Activated T-helper 17 cell treated with anti-CD3 and anti-CD28 coated beads, Interleukin-2, amount 50 U/mL, for 72 hours (primary cell): ENCODE measurements at places on chromosomes 4 and X. TPM values are rescaled to one million over a fixed set of nuclear protein-coding genes. Genes with fewer than 3 reads are reported as not detected.

- no peak for ATAC-seq
- H3K27me3 ChIP-seq: peaks cover 13% of the 10 kb centered on the region
- H3K4me1 ChIP-seq: no peaks in the 10 kb centered on the region
- H3K4me3 ChIP-seq: no peak overlapping the region
- H3K36me3 ChIP-seq: no peaks in the 10 kb centered on the region
- no peak overlapping the region for H3K27ac ChIP-seq
These were observed 144.5 kb downstream of the GC start for GRCh38 chr4:71639380-71639779.

DNA sequence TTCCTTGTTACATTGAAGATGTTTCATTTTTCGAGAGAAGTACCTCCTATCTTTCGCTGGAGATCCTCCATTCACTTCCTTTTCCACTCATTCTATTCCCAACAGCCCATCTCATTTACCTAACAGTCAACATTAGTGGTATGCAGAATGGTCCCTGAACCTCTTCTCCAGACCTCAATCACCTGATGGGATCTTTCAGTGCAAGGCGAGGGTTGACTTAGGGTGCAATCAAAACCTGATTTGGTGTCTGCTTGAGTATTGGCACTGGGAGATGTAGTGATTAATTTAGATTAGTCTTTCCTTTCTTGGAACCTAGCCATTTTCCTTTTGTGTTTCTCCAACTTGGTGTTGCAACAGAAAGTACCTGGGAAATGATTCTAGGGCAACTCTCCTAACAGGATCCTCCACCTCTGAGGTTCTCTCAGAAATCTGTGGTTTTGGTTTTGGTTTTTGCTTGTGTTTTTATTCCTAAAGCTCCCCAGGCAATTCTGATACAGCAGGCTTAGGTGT lies 18.4 kb downstream of the DDX3X start:
- peaks cover 25% of the 10 kb centered on the region for H3K4me1 ChIP-seq
- peaks cover 34% of the 10 kb centered on the region for H3K36me3 ChIP-seq
- no peaks in the 10 kb centered on the region for H3K27me3 ChIP-seq

- H3K4me3 ChIP-seq: no peak overlapping the region
- no peak overlapping the region for H3K27ac ChIP-seq
- peaks cover 13% of the 10 kb centered on the region for H3K27me3 ChIP-seq
- no peaks in the 10 kb centered on the region for H3K36me3 ChIP-seq
- peaks cover 8% of the 10 kb centered on the region for H3K4me1 ChIP-seq
These were observed 48.2 kb downstream of the RBM47 start for GRCh38 chr4:40581254-40582140.

DNA sequence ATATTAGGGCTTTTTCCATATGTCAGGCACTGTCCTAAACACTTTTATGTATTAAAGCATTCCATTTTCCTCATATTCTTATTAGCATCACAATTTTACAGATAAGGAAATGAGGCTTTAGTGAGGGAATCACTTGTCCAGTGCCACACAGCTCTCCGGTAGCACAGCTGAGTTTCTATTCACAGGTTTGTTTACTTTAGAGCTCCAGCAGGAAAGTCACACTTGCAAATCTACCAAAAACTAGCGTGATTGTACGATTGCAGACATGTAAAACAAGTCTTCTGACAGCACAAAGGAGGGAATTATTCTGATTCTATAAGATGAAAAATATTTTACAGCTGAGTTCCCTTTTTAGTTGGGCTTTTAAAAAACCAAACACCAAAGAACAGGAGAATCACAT lies 472.1 kb downstream of the TMA16 start:
- no peaks in the 10 kb centered on the region for H3K4me1 ChIP-seq
- H3K27me3 ChIP-seq: peaks cover 7% of the 10 kb centered on the region
- H3K36me3 ChIP-seq: no peaks in the 10 kb centered on the region
- no peak for ATAC-seq

DNA sequence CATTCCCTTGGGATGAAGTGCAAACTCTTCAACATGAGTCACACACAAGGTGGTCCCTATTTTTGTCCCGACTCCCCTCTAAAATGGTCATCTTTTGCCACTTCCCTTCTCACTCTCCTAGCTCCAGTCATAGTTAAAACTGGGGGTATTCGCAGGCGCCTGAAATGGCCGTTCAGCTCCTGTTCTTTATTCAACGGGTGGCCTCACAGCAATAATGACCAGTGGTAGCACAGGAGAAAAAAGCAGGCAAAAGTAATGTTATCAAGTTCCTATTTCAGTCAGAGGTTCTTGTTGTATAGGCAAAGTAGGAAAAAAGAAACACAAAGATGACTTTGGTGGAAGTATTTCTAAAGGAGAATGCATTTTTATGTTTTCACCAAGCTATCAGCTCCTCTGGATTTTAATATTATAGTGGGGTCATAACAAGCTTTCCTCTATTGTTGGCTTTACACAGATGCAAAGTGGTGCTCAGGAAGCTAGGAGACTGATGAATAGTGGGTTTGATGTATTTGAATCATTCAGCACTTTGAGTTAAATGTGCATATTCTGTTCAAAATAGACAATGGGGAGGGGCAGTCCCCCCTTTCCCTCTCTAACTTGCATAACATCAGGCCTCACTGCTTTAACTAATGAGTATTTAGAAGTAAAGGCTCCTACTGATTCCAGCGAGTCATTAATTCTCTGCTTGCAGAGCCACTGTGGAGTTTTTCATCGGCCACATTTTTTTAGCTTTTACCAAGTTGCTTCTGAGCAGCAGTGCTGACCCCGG lies 171.2 kb upstream of the NDP start:
- no peak overlapping the region for H3K27ac ChIP-seq
- no peak for ATAC-seq
- H3K36me3 ChIP-seq: no peaks in the 10 kb centered on the region
- H3K4me1 ChIP-seq: no peaks in the 10 kb centered on the region
- no peak overlapping the region for H3K4me3 ChIP-seq

DNA sequence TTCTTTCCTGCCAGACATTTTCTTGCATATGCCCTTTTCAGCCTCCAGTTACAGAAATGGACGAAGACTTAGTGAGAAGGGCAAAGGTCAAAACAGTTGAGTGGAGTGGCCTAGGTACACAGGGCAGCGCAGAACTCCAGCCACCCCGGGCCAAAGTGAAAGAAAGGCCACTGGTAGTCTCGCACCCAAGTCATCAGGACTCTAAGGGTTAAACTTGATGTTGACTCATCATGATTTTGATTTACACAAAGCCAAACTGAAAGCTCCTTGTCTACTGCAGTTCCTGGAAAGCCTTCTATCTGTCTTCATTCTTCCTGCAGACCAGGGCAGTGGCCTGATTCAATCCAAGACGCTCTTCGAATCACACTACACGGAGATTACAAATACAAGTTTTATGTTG lies 2.6 kb upstream of the IL13RA1 start:
- ATAC-seq: no peak
- peaks cover 13% of the 10 kb centered on the region for H3K27me3 ChIP-seq
- no peaks in the 10 kb centered on the region for H3K4me1 ChIP-seq
- no peaks in the 10 kb centered on the region for H3K36me3 ChIP-seq

- H3K36me3 ChIP-seq: no peaks in the 10 kb centered on the region
- no peak for ATAC-seq
- no peak overlapping the region for H3K27ac ChIP-seq
- peaks cover 8% of the 10 kb centered on the region for H3K27me3 ChIP-seq
These were observed 430.3 kb downstream of the SPRY1 start for GRCh38 chr4:123826896-123827295.

- H3K4me3 ChIP-seq: peak overlapping the region; percentile 75
- peaks cover 33% of the 10 kb centered on the region for H3K4me1 ChIP-seq
- H3K36me3 ChIP-seq: peaks cover 33% of the 10 kb centered on the region
- ATAC-seq: no peak
These were observed 98.0 kb downstream of the SH3KBP1 start for GRCh38 chrX:19789376-19789775.

GRCh38 chrX:56233100-56233499 lies 944 bp downstream of the KLF8 start:
- H3K27ac ChIP-seq: peak overlapping the region; percentile 79
- ATAC-seq: peak; percentile 29
- H3K36me3 ChIP-seq: no peaks in the 10 kb centered on the region
- peaks cover 8% of the 10 kb centered on the region for H3K4me1 ChIP-seq

GRCh38 chrX:3787856-3788255 lies 74.4 kb upstream of the PRKX start:
- ATAC-seq: no peak
- no peaks in the 10 kb centered on the region for H3K27me3 ChIP-seq
- H3K36me3 ChIP-seq: no peaks in the 10 kb centered on the region

- H3K36me3 ChIP-seq: peaks cover 8% of the 10 kb centered on the region
- ATAC-seq: no peak
- no peaks in the 10 kb centered on the region for H3K4me1 ChIP-seq
- H3K27me3 ChIP-seq: no peaks in the 10 kb centered on the region
- no peak overlapping the region for H3K4me3 ChIP-seq
These were observed 136.2 kb downstream of the EVC2 start for GRCh38 chr4:5572114-5572513.

DNA sequence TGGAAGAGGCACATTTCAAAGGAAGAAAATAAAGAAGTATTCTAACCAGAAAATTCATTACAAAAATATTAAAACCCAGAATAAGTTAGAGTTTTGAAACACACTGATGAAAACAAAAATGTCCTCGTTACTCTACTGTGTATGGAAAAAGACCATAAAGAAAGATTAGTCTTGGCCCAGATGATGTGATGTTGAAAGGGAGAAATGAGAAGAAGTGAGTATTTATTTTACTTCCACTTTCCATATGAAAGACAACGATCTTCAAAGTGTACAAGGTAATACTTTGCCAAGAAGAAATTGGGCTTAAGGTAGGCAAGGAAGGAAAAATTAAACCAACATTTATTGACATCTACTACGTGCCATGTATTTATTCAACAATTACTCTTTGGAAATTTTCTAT lies 48.6 kb upstream of the EMCN start:
- peak overlapping the region; percentile 22 for H3K27ac ChIP-seq
- H3K4me1 ChIP-seq: peaks cover 11% of the 10 kb centered on the region
- H3K36me3 ChIP-seq: no peaks in the 10 kb centered on the region

- no peaks in the 10 kb centered on the region for H3K4me1 ChIP-seq
- H3K36me3 ChIP-seq: peaks cover 62% of the 10 kb centered on the region
- no peak for ATAC-seq
- no peaks in the 10 kb centered on the region for H3K27me3 ChIP-seq
- no peak overlapping the region for H3K27ac ChIP-seq
These were observed 15.4 kb downstream of the LARP1B start for GRCh38 chr4:128076464-128076863.

DNA sequence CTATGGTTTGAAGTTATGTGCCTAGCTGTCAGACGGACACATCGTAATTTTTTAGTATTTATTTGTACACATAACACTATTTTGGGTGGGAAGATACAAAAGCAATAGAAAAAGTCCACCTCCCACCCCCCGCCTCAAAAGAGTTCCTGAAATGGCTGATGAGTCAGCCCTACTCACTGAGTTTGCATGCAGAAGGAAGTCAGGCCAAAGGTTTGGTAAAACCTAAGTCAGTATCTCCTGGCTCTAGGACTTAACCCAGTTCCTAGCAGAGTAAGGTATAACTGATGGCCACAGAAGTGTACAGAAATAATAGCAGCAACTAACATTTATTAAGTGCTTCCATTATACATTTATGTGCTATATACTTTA lies 2.9 kb upstream of the KLHL2 start:
- no peaks in the 10 kb centered on the region for H3K36me3 ChIP-seq
- peak overlapping the region; percentile 78 for H3K4me3 ChIP-seq
- peak; percentile 59 for ATAC-seq
- H3K27me3 ChIP-seq: no peaks in the 10 kb centered on the region
- peak overlapping the region; percentile 41 for H3K27ac ChIP-seq

- H3K36me3 ChIP-seq: peaks cover 71% of the 10 kb centered on the region
- H3K27ac ChIP-seq: peak overlapping the region; percentile 97
- peak; percentile 94 for ATAC-seq
These were observed 19.3 kb downstream of the ZFX start for GRCh38 chrX:24168807-24169206.

DNA sequence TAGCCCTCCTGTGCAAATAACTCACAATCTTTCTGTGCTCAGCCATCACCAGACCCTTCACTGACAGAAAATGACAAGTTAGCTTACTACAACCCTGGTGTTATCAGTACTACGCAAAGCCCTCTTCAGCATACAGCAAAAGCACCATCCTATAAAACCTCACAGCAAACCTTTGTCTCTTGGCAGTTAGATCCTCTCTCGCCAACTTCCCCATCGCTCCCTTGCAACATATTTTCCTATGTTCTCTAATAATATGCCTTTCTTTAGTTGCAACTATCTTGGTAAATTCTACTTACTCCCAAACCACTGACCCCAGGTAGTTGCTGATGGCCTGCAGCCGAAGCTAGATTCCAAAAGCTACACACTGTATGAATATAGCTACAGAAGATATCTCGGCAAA lies 856.9 kb upstream of the FRG1 start:
- ATAC-seq: no peak
- H3K4me3 ChIP-seq: no peak overlapping the region

GRCh38 chrX:122913134-122913533 lies 270.9 kb upstream of the GRIA3 start:
- H3K4me1 ChIP-seq: no peaks in the 10 kb centered on the region
- no peaks in the 10 kb centered on the region for H3K36me3 ChIP-seq
- no peak overlapping the region for H3K4me3 ChIP-seq
- H3K27ac ChIP-seq: no peak overlapping the region

- H3K4me3 ChIP-seq: no peak overlapping the region
- no peaks in the 10 kb centered on the region for H3K4me1 ChIP-seq
- ATAC-seq: no peak
- H3K27ac ChIP-seq: no peak overlapping the region
- no peaks in the 10 kb centered on the region for H3K36me3 ChIP-seq
These were observed 494.6 kb upstream of the ATOH1 start for GRCh38 chr4:93334003-93334402.

DNA sequence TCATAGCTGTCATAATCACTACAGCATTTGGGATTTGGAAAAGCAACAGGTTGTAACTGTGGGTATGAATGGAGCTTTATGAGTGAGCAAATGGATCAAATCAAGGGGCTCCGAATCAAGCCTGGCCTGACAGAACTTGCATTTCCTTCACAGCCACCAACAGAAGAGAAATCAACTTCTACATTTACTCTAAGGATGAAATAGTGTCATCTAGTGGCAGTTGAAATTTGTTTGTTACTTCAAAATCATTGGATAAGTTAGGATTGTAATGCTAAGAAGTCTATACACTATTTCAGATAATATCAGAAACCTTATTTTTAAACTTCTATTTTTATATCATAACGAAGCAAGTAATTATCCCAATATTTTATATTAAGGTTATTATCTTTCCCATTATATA lies 10.7 kb upstream of the WDR17 start:
- no peaks in the 10 kb centered on the region for H3K36me3 ChIP-seq
- no peak overlapping the region for H3K27ac ChIP-seq
- H3K4me3 ChIP-seq: no peak overlapping the region
- peaks cover 5% of the 10 kb centered on the region for H3K27me3 ChIP-seq
- peaks cover 5% of the 10 kb centered on the region for H3K4me1 ChIP-seq

- no peaks in the 10 kb centered on the region for H3K27me3 ChIP-seq
- no peak overlapping the region for H3K27ac ChIP-seq
- peaks cover 85% of the 10 kb centered on the region for H3K36me3 ChIP-seq
- no peak for ATAC-seq
These were observed 37.5 kb upstream of the NKRF start for GRCh38 chrX:119643696-119644095.

GRCh38 chr4:170940043-170940724 lies 850.4 kb upstream of the AADAT start:
- no peaks in the 10 kb centered on the region for H3K27me3 ChIP-seq
- H3K4me1 ChIP-seq: no peaks in the 10 kb centered on the region
- H3K4me3 ChIP-seq: no peak overlapping the region
- ATAC-seq: no peak
- H3K36me3 ChIP-seq: no peaks in the 10 kb centered on the region

Gene SCD5
- total RNA-seq: 0.21 TPM

Gene NSUN7
- not detected for total RNA-seq

Gene ZBTB33
- total RNA-seq: 14.7 TPM

Gene ADH7
- total RNA-seq: not detected

Gene PHEX
- 0.19 TPM for total RNA-seq
